ENCODE measurements at places on chromosomes 3 and 15. TPM values are rescaled to one million over a fixed set of nuclear protein-coding genes. Genes with fewer than 3 reads are reported as not detected.

- no peaks in the 10 kb centered on the region for H3K27me3 ChIP-seq
- peaks cover 20% of the 10 kb centered on the region for H3K4me1 ChIP-seq
- no peak overlapping the region for H3K27ac ChIP-seq
- no peak overlapping the region for H3K4me3 ChIP-seq
- no peaks in the 10 kb centered on the region for H3K36me3 ChIP-seq
Measured at GRCh38 chr15:65867244-65867643, 2.0 kb upstream of the RAB11A start.

GRCh38 chr15:98649472-98650416 lies 1.4 kb downstream of the IGF1R start:
- peaks cover 33% of the 10 kb centered on the region for H3K4me1 ChIP-seq
- no peaks in the 10 kb centered on the region for H3K27me3 ChIP-seq
- peak; percentile 60 for DNase-seq
- peak overlapping the region; percentile 95 for H3K4me3 ChIP-seq
- peak overlapping the region; percentile 96 for H3K27ac ChIP-seq

PODXL2 gene
- 14.2 TPM for total RNA-seq

GRCh38 chr3:195106418-195106906 lies 164.5 kb downstream of the XXYLT1 start:
- no peak overlapping the region for H3K4me3 ChIP-seq
- H3K27ac ChIP-seq: no peak overlapping the region
- no peaks in the 10 kb centered on the region for H3K36me3 ChIP-seq
- H3K4me1 ChIP-seq: peaks cover 8% of the 10 kb centered on the region

GRCh38 chr3:129230311-129231019 lies 18.9 kb upstream of the COPG1 start:
- H3K4me3 ChIP-seq: no peak overlapping the region
- DNase-seq: no peak
- H3K27ac ChIP-seq: no peak overlapping the region
- H3K4me1 ChIP-seq: peaks cover 4% of the 10 kb centered on the region

DNA sequence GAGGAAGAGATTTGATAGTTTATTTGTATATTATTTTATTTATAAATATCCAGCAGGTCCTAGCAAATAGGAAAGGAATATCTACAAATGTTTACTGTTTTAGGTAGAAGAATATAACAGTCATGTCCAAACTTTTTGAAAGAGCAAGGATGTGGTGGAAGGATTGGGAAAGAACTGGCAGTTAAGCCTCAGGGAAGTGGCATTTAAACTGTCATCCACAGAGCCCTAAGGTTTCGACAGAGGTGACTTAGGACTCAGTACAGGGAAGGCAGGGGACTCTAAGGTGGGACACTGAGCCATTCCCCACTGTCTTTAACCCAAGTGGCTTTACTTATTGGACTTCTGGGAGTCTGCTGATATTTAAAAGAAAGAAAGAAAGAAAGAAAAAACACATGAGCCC lies 11.8 kb upstream of the TMEM87A start:
- H3K4me1 ChIP-seq: peaks cover 20% of the 10 kb centered on the region
- no peaks in the 10 kb centered on the region for H3K36me3 ChIP-seq
- H3K27ac ChIP-seq: no peak overlapping the region
- DNase-seq: no peak
- H3K4me3 ChIP-seq: no peak overlapping the region

ATRIP gene
- 2.6 TPM for total RNA-seq

GALNT15 gene
- 21.8 TPM for total RNA-seq
